Activated T-cell treated with anti-CD3 and anti-CD28 coated beads, Interleukin-2, amount 50 U/mL, for 4 hours (primary cell): ENCODE measurements at places on chromosomes 1 and 21. TPM values are rescaled to one million over a fixed set of nuclear protein-coding genes. Genes with fewer than 3 reads are reported as not detected.

- no peak for DNase-seq
Measured at GRCh38 chr1:61377242-61377958, 295.0 kb downstream of the NFIA start.

DNA sequence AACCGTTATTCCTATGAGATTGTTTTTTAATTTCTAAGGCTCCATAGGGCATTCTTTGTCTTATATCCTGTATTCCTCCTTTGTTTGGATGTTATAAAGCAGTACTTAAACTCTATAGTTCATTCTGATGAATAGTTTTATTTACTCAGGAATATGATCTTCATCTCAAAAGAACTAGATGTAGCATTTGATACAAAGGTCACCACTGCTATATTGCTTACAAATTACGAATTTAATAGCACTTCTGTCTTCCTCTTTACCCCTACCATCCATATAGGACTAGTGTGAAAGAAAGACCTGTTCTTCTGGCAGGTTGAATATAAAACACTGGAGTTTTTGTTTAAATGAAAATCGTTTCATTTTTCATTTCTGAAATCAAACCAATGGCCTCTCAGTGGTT, 468.1 kb upstream of the CXADR start:
- no peak for DNase-seq

DNA sequence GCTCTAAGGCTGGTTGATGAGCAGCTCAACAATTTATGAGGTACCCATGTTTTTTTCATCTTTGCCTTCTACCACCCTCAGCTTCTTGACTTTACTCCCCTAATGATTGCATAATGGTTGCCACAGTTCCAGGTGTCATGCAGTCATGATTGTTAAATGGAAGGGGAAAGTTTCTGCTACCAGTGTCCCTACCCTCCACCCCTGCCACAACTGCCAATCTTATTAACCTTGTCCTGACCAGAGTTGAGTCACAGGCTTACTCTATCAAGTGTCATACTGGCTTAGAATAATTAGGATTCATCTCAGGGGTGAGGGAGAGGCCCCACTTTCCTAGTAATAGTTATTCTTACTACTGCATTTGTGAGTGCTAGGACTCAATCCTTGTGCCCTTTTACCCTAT, 7.9 kb upstream of the FUBP1 start:
- no peak for DNase-seq

DNA sequence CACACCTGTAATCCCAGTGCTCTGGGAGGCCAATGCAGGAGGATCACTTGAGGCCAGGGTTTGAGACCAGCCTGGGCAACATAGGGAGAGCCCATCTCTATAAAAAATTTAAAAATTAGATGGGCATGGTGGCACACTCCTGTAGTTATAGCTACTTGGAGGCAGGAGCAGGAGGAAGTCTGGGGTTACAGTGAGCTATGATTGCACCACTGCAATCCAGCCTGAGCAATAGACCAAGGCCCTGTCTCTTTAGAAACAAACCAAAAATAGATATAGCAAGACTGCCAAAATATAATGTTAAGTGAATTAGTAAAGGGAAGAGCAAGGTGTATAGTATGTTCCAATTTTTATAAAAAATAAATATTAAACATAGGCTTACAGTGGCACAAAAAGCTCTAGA, 28.8 kb downstream of the PLEKHO1 start:
- DNase-seq: no peak

DNA sequence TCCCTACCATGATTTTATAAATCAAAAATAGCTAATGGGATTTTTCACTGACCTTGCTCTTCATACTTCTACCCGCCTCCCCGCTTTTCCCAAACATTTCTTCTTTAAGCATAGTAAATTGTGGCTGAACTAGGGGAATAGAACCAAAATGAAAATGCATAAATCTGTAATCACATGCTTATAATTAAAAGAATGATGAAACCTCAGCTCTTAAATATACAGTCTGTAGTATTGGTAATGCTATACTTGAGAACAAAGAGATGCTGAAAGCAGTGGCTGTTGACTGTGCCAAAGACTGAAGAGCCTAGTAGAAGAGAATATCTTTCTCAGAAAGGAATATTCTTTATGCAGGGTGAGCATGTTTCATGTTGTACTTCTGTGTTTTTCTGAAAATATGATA, 249.1 kb downstream of the GREM2 start:
- DNase-seq: no peak

DNA sequence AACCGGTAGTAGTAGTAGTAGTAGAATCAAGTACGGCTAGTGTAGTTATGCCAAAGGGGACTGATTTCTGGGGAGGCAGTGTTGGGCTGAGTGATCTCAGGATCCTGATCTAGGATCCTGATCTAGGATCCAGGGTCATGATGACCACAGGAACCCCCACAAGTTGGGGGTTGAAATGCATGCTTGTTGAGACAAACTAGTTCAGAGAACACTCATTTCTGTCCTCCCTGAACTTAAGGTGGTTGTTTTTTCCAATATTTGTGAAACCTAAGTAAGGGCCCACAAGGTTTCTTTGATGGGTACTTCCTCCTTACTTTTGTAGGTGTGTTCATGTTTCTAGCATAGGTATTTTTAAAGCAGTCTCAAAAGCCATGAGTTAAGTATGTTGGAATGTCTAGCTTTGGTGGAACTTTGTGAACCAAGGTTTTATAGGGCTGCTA, 33.9 kb upstream of the PDC start:
- no peak for DNase-seq

GRCh38 chr21:24259241-24259640, 1348.0 kb downstream of the MRPL39 start:
- DNase-seq: no peak

GRCh38 chr1:223110952-223111351, 32.1 kb downstream of the TLR5 start:
- DNase-seq: no peak

GRCh38 chr1:158286941-158287346, 2.8 kb upstream of the CD1C start:
- no peak for DNase-seq

GRCh38 chr1:41619511-41620364, 135.3 kb upstream of the EDN2 start:
- no peak for DNase-seq

- DNase-seq: peak; percentile 40
Measured at GRCh38 chr1:161092621-161093028, 3.3 kb upstream of the NECTIN4 start.

- no peak for DNase-seq
Measured at GRCh38 chr21:25895565-25896205, 160.9 kb downstream of the GABPA start.

- DNase-seq: no peak
Measured at GRCh38 chr1:188140958-188141357, 1312.2 kb downstream of the PLA2G4A start.

GRCh38 chr1:8911416-8912309, 33.2 kb upstream of the ENO1 start:
- DNase-seq: no peak

DNA sequence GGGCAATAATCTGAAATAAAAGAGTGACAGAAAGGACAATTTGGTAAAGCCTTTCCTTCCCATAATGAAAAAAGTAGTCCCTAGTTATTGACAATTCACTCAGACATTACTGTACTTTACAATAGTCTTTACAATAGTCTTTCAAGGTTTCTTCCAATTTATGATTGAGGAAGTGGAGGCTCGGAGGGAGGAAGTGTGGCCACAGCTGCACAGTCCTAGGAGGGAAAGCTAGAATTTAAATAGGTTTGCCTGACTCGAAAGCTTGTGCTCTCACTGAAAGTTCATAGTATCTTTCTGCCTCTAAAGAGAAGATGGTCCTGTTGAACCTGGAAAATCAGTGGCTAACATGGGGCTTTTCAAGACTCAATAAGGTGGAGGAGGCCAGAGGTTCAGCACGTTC, 203.2 kb downstream of the SDCCAG8 start:
- DNase-seq: no peak

GRCh38 chr1:58964880-58965279, 181.0 kb upstream of the JUN start:
- DNase-seq: no peak

DNA sequence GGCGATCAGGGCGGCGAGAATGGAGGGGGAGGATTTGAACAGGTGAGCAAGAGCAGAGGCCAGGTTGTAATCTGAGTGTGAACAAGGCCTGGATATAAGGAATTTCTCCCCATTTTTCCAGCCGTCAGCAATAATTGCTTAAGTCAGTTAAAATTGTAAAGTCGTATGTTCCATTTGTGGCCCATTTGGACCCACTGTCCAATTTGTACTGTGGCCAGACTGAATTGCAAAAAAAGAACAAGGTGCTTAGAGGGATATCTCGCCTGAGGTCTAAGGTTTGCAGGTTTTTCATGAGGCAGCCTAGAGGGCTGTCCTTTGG, 1.0 kb downstream of the ERVH48-1 start:
- DNase-seq: no peak

- DNase-seq: peak; percentile 72
Measured at GRCh38 chr1:64469977-64470664, at the start of gene CACHD1. Gene CACHD1 (plus strand): TSS chr1:64470129. CDS start chr1:64470745, 616 bp downstream.

DNA sequence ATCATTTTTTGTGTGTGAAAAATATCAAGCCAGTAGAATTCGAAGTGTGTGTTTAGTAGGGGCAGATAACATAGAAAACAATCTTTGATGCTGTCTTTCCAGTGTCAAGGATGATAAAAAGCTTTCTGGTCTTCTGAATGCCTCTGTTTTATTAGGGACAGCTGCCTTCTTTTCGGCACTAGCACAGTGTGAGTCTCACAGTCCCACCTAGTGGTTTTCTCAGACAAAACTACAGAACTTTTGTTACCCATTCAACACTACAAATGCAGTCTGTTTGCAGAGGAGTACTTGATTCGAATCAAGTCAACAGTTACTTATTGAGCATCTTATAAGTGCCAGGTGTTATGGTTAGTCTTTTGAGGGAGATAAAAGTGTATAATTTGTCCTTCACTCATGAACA, 30.6 kb upstream of the MCOLN3 start:
- DNase-seq: no peak

DNA sequence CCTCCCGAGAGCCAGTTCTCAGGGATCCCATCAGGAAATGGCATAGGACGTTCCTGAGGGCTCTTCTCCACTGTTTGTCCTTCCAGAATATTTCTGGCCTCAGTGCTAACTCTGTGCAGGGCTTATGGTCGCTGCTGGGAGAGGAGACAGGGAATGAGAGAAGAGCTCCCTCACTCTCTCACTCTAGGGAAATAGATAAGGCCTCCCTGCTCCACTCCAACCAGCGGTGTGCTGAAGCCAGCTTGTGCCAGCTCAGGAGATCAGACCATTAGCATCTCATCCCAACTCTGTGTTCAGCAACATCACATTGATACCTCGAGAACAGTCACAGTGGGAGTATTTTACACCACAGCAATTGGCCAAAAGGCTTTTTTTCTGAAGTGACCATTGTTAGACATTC, 49.2 kb upstream of the ZC3H12A start:
- DNase-seq: no peak

Gene NOTCH2
- 53.4 TPM for total RNA-seq

Gene C1orf185
- total RNA-seq: not detected

Gene LAMTOR2
- total RNA-seq: 59.2 TPM

Gene PRKAA2
- total RNA-seq: not detected

Gene MYCL
- 0.08 TPM for total RNA-seq

Gene HFM1
- not detected for total RNA-seq

Gene PTGER3
- total RNA-seq: 0.11 TPM

Gene GOLT1A
- not detected for total RNA-seq

Gene CELSR2
- total RNA-seq: 2.2 TPM
